ENCODE measurements at places on chromosomes 1 and 21.

GRCh38 chr1:18799454-18799853, 60.0 kb downstream of the TAS1R2 start:
- no peak for DNase-seq

DNA sequence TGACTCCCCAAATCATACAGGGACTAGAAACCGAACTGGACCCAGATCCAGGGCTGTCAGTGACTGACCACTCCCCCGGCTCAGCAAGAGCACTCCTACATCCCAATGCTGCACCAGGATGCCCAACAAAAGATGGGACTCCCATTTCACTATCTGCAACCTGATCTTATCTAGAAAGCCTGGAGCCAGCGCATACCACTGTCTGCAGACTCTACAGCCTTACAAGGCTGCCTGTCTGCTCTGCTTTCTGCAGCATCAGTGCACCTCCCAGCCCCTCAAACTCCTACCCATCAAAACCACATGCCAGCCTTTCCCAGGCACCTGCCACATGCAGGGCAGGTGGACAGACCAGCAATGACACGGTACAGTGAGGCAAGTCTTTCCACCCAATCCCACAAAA, 52.2 kb downstream of the SSBP3 start:
- DNase-seq: no peak

DNA sequence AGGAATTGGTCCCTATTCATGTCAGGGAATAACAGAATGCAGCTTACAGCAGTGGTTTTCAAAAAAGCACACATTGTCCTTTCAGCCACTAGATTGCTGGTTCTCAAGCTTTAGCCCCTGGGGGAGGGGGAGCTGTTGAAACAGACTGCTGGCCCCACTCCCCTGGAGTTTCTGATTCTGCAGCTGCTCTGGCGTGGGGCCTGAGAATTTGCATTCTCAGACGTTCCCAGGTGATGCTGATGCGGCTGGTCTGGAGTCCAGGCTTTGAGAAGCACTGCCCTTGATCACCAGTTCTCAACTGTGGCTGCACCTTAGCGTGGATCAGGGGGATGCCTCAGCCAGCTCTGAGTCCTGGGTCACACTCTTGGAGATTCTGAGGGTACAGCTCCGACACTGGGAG, 62.7 kb upstream of the LAPTM5 start:
- DNase-seq: no peak

DNA sequence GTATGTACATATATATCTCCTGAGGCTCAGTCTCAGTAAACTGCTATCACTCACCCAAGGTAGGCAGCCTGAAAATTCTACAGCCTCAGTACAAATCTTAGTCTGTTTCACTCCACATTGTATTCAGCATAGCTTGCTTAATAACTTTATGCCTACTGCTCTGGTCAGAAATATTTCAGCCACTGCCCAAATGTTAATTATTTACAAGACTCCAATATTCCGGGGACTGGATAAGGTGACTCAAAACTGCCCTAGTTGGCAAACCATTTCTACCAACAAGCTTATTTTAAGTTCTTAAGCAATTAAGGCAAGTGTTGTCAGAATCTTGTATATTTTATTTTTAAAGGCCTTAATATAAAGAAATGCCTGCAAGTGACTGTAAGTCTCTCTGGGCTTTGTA, 114.8 kb downstream of the LRRIQ3 start:
- DNase-seq: no peak

- no peak for DNase-seq
These were observed 42.5 kb downstream of the LAMC2 start for GRCh38 chr1:183228347-183229220.

GRCh38 chr1:105102371-105102770, 1352.7 kb downstream of the AMY1C start:
- no peak for DNase-seq

DNA sequence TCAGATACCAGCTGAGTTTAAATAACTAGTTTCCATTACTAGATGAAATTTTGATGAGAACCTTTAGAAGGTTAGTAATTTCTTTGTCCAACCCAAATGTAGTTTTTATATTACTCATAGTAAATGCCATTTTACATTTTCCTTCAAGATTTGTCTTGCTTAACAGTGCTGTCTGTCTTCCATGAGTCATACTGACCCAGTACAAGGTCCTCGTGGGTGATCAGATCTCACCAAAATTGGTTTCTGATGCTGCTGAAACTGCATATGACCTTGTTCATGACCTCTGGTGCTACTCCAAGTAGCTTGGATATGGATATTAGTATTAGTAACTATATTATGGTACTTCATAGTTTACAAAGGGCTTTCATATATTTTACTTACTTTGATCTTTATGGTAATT, 207.1 kb downstream of the RYR2 start:
- DNase-seq: no peak

GRCh38 chr1:151612501-151613281, 841 bp downstream of the SNX27 start:
- peak; percentile 38 for DNase-seq

DNA sequence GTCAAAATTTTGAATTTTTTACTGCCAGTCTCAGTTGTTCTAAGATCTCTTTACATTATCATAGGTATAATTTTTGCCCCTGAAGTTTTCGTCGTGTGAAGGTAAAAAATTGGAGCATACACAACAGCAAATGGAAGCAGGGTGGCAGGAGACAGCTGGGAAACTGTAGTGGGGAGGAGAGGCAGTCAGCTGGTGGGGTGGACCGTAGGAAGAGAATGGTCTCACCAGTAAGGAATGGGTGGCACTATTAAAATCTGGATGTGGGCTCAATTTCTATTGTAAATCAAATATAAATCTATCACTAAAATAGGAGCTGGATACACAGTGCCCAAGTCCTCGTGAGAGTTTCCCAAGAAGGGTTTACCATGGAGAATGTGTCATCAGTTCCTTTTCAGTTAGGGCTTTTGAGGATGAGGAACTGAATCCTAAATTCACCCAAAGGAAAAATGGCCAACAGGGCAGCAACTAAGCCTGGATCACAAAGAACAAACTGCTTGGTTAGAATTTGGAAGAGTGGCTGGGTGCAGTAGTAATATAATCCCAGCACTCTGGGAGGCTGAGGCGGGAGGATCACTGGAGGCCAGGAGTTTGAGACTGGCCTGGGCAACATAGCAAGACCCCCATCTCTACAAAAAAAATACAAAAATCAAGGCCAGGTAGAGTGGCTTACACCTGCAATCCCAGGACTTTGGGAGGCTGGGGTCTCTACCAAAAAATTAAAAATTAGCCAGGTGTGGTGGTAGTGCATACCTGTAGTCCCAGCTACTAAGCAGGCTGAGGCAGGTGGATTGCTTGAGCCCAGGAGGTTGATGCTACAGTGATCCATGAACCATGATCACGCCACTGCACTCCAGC, 10.5 kb upstream of the IRF2BP2 start:
- DNase-seq: no peak

- DNase-seq: no peak
These were observed 3.5 kb downstream of the RO60 start for GRCh38 chr1:193062698-193063463.

GRCh38 chr1:234114648-234115307, 210.3 kb downstream of the SLC35F3 start:
- peak; percentile 35 for DNase-seq

DNA sequence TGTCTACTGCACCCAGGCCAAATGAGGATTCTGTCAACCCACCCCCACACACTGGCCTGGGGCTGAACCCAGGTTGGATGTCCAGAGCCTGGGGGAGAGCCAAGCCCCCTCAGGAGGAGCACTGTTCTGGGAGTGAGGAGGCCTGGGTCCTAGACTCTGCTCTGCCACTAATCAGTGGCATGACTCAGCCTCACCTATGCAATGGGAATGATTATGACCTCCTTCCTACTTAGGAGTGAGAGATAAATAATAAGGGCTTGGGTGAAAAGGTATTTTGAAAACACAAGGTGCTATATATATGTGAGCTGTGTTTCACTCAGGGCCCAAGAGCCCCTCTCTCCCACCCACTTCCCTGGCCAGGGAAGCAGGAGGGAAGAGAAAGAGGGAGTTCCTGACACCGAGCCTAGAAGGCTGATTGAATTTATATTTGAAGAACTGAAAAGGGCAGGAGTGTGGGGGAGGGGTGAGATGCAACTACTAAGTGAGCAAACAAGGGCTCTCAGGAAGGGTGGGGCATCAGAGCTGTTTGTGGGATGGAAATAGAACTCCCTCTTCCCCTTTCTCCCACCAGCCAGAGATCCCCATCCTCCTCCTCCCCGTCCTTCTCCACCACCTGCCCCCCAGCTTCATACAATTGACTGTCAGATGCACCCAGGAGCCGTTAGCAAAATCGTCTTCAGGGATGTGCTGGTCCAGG, 8.2 kb downstream of the IGSF9 start:
- DNase-seq: no peak

GRCh38 chr1:56686169-56686568, 41.1 kb downstream of the PRKAA2 start:
- no peak for DNase-seq

DNA sequence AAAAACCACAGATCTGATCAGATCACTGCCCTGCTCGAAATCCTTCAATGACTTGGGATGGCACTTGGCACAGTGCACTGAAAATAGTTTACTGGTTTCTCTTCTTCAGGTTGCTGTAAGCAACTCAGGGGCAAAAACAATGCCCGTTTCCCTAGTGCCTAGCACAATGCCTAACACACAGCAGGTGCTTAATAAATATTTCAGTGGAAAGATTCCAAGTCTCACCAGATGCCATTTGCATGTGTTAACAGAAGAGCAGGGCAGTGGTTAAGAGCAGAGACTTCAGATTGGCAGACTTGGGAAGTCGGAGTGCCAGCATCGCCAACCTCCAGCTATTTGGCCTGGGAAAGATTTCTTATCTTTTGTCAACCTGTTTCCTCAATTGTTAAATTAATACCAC, 10.9 kb upstream of the METTL25B start:
- no peak for DNase-seq

DNA sequence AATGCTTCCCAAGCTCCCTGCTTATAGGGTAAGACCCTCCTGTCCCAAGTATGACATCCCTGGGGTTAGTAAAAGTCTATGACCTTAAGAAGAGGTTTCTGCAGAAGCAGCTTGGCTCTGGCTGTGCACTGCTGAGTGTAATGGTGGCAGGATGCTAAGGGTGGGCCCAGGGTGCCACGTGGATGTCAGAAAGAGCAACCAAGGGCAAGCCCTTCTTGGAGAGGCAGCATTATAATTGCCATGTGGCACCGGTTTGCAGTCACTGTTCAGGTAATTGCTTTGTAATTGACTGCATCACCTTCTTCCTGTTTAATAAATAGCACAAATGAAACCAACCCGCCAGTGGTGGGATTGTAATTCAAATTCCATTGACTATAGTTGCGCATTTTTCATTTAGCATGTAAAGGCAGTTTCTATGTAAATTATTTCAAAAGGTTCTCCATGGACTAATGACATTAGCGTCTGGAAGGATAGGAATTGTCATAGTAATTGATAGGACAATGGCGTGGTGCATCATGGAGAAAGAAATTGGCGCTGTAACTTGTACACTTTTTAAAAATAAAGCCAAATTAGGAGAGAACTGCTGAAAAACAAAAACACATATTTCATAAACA, 490.6 kb upstream of the VAMP3 start:
- no peak for DNase-seq

DNA sequence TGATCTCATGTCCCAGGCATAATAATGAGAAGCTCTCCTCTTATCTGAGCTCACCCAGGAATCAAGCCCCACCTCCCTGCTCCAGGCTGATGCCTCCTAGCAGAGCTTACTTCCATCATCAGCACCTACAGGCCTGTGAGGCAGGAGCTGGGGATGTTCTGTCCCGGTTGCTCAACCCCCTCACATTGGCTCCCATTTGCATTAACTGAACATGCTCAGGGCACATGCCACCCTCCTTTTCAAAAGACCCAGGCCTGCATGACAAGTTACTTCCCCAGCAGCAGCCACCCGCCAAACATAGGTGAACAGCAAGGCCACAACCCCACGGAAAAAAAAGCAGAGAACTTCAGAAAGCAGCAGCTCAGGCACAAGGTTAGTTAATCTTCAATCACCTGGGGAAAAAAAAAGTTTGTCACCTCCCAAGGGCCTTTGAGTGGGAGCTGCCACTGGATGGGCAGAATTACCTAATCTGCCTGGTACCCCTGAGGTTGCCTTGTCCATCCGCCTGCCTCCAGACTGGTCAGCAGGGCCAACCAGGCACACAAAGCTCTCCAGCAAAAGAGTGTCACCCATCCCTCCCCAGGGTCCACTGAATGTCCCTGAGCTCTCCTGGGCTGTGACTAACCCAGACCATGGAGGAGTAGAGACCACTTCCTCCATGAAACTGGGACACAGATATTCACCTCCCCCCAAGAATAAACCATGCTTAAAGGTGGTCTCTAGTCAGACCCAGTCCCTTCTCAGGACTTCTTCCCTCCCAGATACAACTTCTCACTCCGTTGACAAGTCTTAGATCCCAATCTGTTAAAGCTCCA, 4.4 kb downstream of the KCNN3 start:
- DNase-seq: no peak

DNA sequence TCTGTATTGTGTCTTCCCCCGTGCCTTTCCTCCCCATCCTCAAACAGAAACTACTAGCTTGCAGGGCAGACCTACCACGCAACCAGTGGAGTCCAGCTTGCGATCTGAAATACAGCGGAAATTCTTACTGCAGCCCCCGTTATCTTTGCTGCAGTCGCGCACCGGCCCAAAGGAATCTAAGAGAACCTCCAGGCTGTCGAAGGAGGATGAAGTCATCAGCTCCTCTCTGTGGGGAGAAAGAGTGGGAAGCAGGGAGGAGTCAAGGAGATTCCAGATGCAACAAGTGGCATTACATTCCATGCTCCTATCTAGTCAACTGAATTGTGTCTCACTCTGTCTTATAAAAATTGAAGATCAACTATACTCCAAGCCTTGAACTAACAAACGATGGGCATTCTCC, 206.9 kb downstream of the ASTN1 start:
- DNase-seq: no peak

- DNase-seq: no peak
These were observed 53.7 kb downstream of the ZBTB8A start for GRCh38 chr1:32592943-32593342.

DNA sequence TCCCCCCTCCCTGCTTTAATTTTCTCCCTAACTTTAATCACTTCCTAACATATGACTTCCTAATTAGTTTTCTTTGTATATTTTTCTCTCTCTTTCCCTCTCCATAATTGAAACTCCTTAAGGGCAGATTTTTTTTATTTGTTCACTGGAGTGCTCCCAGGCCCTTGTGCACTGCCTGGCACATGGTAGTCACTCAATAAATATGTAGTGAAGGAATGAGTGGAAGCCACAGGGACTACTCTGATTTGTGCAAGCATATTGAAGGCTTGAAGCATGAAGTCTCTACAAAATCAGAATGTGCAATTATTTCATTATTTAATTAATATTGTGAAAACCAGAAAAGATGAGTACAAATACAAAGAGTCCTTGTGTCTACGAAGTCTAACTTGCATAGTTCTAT, 41.5 kb downstream of the SNX7 start:
- no peak for DNase-seq
